ENCODE measurements at places on chromosomes 11 and 22. TPM values are rescaled to one million over a fixed set of nuclear protein-coding genes. Genes with fewer than 3 reads are reported as not detected.

The SLC22A12 gene
- total RNA-seq, result not detected

The CCDC87 gene
- 0.22 TPM for total RNA-seq

The CD3E gene
- 3.4 TPM for total RNA-seq

The RTN4RL2 gene
- total RNA-seq, result 0.98 TPM

The TSPAN32 gene
- total RNA-seq, result 1.3 TPM

The SHANK2 gene
- 43.0 TPM for total RNA-seq

The CREB3L1 gene
- 200 TPM for total RNA-seq

The DERL3 gene
- total RNA-seq, result 7.7 TPM

The THY1 gene
- 6.4 TPM for total RNA-seq

The USH1C gene
- 181 TPM for total RNA-seq

DNA sequence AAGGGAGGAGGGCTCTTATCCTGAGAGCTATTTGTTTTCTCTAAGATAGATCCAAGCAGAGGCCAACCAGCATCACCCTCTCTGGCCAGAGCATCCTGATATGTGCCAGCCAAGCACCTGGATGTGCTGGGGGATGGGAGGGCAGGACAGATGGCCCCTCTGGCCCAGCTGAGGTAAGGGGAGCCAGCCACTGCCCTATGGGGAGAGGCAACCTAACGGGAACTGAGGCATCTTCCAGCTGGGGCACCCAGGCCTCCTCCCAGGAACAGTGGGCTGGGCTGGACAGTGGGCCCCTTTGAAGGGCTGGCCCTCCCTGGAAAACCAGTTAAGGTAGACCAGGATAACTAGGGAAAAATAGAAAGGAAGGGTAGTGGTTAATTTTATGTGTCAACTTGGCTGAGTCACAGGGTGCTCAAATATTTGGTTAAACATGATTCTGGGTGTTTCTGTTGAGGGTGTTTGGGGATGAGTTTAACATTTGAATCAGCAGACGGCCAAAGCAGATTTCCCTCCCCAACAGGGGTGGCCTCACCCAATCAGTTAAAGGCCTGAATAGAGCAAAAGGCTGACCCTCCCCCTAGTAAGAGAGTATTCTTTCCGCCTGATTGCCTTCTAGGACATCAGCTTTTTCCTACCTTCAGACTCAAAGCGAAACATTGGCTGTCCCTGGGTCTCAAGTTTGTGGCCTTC is 595.1 kb downstream of the BUD13 start:
- no peak for DNase-seq

DNA sequence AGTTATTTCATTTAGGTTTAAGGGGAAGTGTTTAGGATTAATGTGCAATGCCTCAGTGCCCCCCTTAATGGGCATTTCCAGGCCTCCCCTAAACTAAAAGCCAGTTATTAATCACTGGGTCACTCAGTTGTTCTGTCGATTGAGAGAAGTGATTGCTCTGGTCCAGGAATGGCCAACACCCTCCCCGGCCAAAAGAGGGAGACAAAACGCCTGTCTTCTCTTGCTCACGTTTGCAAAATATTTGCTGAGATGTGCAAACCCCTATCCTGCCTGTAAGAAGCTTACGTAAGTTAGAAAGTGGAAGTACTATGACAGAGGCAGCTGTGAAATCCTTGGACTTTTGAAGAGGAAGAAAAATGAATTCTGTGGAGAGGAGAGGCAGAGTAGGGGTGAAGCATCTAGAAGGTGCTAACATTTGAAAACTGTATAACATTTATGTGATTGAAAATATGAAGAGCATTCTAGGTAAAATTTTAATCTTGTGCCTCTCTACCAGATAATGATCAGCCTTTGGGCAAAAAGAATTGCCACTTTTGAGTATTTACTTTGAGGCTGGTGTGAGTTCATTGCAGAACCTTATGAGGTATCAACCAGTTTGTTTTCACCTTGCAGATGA is 37.7 kb downstream of the NTM start:
- DNase-seq, result peak; percentile 9

GRCh38 chr11:123181767-123182500 is 13.1 kb downstream of the CLMP start:
- no peak for DNase-seq

DNA sequence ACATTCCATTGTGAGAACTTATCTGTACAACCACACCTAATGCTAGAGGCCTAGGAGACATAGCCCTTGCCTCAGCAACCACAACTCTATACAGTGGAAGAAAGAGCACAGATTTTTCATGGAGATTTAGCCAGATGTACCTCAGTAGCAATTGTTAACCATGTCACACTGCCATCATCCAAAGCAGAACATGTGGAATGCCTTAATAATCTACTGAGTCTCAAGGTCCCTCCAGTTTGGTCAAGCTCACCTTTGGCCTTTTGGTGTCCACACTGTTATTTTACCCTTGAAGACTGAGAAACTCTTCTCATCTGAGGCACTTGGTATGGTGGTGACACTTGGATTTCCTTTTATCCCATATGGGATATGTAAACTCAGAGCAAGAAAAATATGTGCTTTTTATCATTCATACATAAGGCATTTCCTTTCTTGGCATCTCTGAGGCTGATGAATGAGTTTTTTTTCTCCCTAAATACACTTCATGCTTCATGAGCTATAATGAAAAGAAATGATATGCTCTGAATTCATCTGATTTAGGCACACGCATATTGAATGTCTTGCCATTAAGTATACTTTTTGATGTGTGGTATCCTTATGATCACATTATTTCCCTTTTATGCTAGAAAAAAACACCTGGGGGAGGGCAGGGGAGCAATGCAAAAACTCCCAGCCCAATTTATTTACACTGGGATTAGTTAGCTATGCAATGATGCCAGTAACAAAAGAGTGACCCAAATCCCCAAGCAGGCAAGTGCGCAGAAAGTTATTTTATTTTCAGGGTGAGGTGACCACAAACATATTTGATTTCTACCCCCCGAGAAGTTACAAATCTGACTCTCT is 63.3 kb upstream of the ME3 start:
- no peak for DNase-seq

DNA sequence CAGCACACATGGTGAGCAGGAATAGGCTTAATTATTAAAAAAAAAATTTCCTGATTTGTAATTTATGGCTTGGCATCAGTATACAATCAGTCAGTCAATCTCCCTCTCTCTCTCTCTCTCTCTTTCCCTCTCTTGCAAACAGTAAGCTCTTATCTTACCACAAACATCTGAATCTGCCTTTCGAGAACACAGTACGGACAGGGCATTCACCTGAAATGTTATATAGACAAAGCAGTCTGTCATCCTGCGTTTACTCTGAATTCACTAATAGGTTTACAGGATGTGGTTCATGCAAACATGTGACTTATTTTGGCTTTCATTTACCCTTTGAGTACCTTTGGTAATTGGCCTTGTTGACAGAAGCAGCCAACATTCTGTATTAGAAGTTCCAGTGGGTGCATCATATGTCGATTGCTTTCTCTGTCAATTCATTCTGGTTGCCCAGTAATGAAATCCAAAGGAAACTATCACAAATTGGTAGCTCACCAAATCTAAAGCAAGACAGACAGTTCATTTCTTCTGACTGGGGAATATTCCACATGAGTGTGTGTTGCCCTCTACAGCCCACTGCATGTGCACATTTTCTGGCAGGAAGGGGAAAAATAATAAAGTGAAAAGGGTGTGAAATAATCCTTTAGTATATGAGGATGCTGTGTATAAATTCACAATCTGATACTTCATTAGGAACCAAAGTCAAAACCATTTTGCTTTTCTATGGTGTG is 1058.2 kb downstream of the LRRC4C start:
- no peak for DNase-seq

DNA sequence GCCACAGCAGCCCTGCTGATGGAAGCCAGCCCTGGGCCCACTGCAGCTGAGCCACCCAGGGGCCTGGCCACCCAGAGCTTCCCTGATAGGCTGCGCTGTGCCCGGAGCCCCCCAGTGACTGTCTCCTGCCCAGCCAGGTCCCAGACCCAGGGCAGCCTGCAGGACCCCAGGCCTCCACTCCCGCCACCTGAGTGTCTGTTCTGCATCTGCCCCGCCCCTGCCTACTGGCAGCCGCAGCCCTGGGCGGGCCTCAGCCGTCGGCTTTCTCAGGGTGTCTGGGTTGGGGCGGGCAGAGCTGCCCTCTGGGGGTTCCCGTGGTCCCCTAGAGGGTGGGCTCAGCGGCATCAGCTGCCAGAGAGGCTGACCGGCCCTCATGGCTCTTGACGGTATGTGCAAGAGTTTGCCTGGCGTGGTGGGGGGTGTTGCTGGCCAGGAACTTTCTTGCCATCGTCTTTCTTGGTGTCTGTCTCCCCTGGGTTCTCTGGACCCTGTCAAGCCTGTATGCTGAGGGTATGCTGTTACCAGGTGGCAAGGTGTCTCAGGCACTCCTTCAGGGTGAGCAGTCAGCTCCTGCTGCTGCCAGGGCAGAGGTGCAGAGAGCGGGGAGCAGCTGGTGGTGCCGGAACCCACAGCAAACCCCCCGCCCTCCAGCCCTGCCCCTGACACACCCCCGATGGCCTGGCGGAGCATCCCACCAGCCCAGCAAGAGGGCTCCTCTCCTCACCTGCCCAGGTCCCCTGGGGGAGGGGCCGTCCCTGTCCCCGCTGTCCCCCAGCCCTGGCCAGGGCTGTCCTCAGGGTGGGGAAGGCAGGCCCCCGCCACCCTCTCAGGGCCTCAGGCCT is 12.2 kb upstream of the PIM3 start:
- no peak for DNase-seq

DNA sequence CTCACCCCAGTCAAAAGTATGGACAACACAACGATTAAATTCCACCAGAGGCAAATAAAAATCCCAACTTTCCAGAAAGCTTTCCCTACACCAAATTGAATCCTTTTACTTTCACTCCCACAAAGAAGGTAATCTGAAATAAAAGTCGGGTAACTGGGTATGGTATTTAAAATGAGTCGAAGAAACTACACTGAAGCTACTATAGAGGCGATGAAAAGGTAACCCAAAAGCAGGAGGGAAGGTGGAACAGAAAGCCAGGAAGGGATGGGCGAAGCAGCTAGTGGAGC is 1.1 kb downstream of the PICALM start:
- no peak for DNase-seq

- DNase-seq, result no peak
These were observed 35.0 kb upstream of the SPON1 start for GRCh38 chr11:13927481-13927880.

GRCh38 chr11:61126256-61126655 is 24.0 kb downstream of the CD5 start:
- no peak for DNase-seq

DNA sequence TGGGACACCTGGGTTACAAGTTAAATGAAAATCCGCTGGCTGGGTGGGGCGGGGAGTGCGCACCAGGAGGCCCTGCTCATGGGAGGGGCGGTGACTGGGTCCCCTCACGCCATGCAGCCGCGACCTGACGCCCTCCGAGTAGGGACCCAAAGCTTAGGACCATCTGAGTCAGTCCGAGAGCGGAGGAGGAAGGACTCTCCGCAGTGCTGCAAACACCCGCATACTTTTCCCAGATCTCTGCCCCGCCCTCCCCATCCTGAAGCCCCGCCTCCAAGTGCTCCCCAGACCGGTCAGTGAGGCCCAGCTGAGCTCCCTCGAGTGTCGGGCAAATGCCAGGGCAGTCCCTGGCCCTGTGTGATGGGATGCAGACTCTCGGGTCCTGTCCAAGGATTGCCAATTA is 6.6 kb upstream of the FLI1 start:
- DNase-seq, result no peak

DNA sequence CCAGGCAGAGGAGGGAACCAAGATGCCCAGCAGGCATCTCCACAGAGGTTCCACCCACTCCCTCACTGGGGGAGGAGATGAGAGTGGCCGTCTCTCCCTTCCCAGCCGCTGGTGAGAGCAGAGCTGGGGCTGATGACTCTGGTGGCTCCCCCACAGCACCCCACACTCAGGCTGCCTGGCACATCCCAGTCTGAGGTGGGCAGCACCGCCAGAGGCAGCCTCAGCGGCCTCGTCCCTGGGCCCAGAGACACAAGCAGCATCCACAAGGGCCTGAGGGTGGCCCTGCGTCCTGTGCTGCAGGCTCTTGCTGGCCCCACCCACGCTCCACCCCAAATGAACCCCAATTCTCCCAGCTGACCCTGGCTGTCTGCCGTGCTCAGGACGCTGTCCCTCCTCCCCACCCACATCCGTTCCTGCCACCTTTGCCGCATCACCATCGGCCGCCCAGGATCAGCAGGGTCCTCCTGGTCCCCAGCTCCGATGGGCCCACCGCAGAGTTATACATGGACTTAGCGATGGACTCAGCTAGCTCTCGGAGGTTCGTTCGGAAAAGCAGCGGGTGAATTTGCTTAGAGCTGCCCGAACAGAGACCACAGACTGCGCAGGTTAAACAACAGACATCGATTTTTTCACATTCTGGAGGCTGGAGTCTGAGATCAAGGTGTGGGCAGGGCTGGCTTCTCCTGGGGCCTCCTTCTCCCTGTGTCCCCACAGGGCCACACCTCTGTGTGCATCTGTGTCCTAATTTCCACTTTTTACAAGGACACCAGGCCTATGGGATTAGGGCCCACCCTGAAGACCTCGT is 20.2 kb upstream of the CTSD start:
- no peak for DNase-seq

- DNase-seq, result no peak
These were observed 217.7 kb downstream of the MN1 start for GRCh38 chr22:27583856-27584255.

GRCh38 chr22:40258017-40258416 is 80.3 kb downstream of the TNRC6B start:
- DNase-seq, result no peak

DNA sequence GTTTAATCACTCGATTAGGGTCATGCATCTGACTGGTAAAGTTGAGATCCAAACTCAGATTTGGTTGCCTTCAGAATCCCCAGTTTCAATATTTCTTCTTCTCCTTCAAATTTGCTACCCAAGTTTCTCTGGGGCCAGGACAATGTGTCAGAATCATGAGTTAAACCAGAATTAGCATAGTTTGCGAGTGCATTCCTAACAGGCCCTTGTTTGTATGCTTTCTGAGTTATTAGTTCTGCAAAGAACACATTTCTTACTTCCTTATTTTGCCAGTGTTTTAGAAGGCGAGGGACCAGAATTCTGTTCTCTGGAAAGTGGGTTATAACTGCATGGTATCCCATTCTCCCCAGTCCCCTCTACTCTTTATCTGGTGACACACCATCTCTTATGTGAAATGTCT is 112.0 kb downstream of the ARL14EP start:
- DNase-seq, result no peak

DNA sequence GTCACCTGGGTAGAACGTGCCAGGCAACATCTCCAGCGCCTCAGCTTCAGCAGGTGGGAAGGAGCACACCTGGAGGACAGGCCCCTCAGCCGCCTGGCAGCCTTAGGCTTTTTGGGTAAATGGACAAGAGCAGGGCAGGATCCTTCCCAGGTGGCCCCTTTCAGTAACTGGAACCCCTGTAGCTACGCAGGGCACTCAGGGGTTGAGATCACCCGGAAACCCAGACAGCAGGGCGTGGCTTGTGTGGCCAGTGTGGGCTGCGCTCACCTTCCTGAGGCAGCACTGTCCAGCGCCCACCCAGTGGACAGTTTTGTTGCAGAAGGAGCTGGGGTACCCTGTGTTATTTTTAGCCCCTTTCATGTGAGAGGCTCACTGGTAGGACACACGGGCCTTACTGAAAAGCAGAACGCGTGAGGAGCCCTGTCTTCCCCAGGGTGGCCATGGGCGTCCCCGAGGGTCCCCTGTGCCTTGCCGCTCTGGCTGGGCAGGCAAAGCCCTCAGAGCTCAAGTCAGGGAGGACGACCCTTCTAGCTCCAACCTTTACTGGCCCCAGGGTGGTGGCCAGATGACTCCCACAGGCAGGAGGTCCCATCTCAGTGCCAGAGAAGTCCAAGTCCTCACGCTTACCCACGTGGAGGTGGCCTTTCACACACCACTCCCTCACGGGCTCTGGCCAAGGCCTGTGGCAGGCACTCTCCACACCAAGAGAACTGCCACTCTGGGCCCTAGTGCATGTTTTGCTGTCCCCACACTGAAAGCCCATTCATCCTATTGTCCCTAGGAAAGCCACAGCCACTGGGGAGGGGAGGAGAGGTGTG is 75.8 kb downstream of the CTTN start:
- no peak for DNase-seq

Data from left colon (tissue), 2 donors.